Mesenteric fat pad (tissue), 1 donor: ENCODE measurements at places on chromosomes 7 and 10. TPM values are rescaled to one million over a fixed set of nuclear protein-coding genes. Genes with fewer than 3 reads are reported as not detected.

- no peak for DNase-seq
Observed at GRCh38 chr10:89302625-89303024, 779 bp downstream of the IFIT2 start.

GRCh38 chr7:72622532-72622931 lies 205.5 kb downstream of the TYW1B start:
- no peak for DNase-seq

- DNase-seq: no peak
Observed at GRCh38 chr10:49129376-49129775, 4.4 kb downstream of the FAM170B start.

- DNase-seq: peak; percentile 76
Observed at GRCh38 chr7:155973451-155973997, 161.3 kb upstream of the SHH start.

GRCh38 chr7:55588976-55589604 lies 16.8 kb upstream of the VOPP1 start:
- DNase-seq: no peak

DNA sequence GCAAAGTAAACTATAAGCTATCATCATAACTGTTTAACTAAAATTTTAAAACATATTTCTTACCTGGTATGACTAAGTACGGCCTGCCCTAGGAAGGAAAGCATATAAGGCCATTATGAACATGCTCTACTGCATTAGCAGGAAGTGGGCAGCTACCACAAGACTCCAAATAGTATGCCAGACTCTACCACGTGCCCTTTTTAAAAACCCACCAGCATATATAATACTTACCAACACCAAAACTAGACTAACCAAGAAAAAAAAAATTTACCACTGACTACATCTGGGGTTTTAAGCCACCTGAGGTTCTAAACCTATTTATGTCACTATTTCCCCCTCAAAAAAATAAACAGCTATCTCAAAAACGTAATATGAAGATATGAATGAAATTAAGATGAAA lies 30.1 kb downstream of the NUDCD3 start:
- no peak for DNase-seq

DNA sequence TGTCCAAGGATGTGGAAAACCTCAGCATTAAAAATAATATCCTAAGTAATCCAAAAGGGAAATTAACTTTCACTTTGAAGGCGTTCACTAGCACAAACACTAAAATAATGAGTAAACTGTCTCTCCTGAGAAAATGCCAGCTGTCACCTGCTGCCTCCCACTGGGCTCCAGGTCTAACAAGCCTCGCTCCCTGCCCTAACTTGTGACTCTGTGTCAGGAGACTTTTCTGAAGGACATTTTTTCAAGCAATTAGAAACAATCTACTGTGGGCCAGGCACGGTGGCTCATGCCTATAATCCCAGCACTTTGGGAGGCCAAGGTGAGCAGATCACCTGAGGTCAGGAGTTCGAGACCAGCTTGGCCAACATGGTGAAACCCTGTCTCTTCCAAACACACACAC lies 72.8 kb upstream of the GLCCI1 start:
- no peak for DNase-seq

DNA sequence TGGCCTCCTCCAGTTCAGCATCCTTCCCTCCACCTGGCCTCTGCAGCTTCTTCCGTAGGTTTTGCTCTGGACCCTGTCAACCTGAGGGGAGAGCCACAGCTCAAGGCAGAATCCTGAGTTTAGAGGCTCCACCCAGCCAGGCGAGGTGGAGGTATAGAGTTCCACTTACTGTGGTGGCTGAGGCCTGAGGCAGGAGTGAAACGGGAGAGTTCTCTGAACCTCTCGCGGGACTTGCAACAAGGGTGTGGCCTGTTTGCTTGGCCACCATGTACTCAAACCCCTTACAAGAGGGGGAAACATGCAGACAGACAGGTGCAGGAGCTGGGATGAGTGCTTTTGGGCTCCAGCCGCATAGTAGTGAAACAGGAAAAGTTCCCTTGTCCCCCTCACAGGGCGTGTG lies 154.0 kb upstream of the C7orf33 start:
- no peak for DNase-seq

- DNase-seq: no peak
Observed at GRCh38 chr10:76309741-76310587, 878.5 kb downstream of the LRMDA start.

The SH2D4B gene
- total RNA-seq: 0.35 TPM

The UTF1 gene
- not detected for total RNA-seq

The SNCG gene
- 265 TPM for total RNA-seq

The CAV1 gene
- 473 TPM for total RNA-seq

The FAM241B gene
- total RNA-seq: 2.6 TPM
